ENCODE measurements at places on chromosomes 12 and 14. TPM values are rescaled to one million over a fixed set of nuclear protein-coding genes. Genes with fewer than 3 reads are reported as not detected.

Gene NUP107
- 23.5 TPM for total RNA-seq

Gene SIX1
- total RNA-seq = 0.77 TPM

GRCh38 chr12:55657212-55657611 is 20.5 kb downstream of the OR10P1 start:
- DNase-seq = no peak

GRCh38 chr12:115983226-115983798 is 294.2 kb downstream of the MED13L start:
- no peak for DNase-seq

GRCh38 chr14:32286602-32287001 is 42.5 kb upstream of the AKAP6 start:
- no peak for DNase-seq

GRCh38 chr12:68189821-68190242 is 30.3 kb upstream of the IFNG start:
- no peak for DNase-seq

DNA sequence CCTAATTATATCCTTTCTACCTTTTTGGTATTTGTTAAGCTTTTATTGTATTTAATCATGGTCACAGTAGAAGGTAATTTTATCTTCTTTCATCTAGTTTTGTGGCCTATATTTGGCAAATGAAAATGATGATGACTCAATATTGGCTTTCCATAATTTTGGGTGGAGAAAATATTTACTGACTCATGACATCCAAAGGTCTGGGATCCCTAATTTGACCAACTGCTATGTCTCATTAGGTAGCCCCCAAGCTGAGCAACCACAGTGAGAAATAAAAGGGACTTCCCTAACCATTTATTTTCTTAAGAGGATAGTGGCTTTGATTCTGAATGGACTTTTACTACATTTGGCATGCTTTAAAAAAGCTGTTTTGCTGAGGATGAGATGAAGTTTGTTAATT is 289.5 kb downstream of the RMST start:
- no peak for DNase-seq

DNA sequence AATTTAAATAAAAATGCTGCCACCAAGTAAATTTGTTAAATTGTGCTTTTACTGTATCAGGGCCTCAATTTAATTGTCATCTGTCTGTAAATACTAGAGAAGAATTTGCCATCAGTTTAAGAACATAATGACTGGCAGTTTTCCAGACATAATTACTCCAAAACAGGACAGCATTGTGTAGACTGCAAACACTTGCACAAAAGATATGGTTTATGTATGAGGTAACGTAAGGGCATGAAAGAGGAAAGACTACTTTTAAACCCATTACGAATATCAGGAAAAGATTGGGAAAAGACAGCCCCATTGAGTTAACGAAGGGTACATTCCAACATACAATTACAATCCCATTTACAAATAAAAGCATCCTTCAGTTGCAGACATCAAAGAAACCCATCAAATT is 59.8 kb upstream of the KRR1 start:
- no peak for DNase-seq

GRCh38 chr14:22900081-22900799 is 17.2 kb downstream of the REM2 start:
- DNase-seq = no peak

DNA sequence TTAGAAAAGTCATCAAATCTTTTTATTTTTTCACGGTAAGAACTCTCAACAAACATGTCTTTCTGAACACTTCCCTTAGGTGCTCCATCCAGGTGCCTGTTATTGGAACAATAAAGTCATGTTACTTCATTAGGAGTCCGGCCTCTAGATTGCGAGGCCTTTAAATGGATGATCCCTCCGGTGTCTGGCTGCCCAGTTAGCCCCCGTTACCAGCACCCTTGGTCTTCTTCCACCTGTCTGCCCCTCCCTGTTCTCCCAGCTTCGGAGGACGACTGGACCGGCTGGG is 593 bp upstream of the PA2G4 start:
- no peak for DNase-seq

- no peak for DNase-seq
Measured at GRCh38 chr12:122003651-122004611, 17.8 kb upstream of the BCL7A start.
